Mesangial cell (primary cell): ENCODE measurements at places on chromosomes 6 and 20. TPM values are rescaled to one million over a fixed set of nuclear protein-coding genes. Genes with fewer than 3 reads are reported as not detected.

MTHFD1L gene
- total RNA-seq: 31.4 and 53.9 TPM in 2 replicates

HLA-DMB gene
- 0.65 and 2.5 TPM in 2 replicates for total RNA-seq

CEP43 gene
- total RNA-seq: 5.6 and 9.6 TPM in 2 replicates

MYLK2 gene
- 0.65 and 0.76 TPM in 2 replicates for total RNA-seq

SLA2 gene
- not detected in 2 replicates for total RNA-seq
